H9 (cell line): ENCODE measurements at places on chromosomes 1 and 21.

GRCh38 chr1:34164771-34165391 is at the start of gene CSMD2:
Gene CSMD2 (minus strand): TSS chr1:34165230. CDS start chr1:34165097, 133 bp downstream.
- DNase-seq, result peak; percentile 68

DNA sequence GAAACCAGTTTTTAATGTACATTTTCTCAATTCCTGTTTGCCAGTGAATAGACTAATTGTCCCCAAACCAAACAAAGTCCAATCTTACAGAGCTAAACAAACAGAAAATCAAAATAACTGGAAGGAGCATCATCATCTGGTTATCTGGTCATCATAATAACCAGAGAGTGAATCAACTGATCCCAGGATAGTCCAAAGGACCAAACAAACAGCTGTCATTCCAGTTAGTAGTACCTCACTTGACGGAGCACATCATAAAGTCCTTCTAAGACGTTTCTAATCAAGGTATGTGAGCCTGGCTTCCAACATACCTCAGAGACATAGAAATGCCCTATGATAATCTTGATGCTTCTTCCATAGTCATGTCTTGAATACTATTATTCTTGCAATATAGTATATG is 240.5 kb downstream of the LTN1 start:
- DNase-seq, result no peak

DNA sequence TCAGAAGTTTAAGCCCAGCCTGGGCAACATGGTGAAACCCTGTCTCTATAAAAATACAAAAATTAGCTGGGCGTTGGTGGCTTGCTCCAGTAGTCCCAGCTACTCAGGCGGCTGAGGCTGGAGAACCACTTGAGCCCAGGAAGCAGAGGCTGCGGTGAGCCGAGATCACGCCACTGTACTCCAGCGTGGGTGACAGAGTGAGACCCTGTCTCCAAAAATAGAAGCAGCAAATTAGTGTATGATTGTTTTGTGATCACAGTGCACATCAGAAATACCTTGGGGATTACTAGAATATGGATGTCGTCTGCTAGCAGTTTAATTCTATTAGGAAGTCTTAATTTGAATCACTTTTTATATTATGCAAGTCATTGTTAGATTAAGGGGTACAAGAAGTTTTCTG is 59.0 kb downstream of the ZBTB17 start:
- no peak for DNase-seq

DNA sequence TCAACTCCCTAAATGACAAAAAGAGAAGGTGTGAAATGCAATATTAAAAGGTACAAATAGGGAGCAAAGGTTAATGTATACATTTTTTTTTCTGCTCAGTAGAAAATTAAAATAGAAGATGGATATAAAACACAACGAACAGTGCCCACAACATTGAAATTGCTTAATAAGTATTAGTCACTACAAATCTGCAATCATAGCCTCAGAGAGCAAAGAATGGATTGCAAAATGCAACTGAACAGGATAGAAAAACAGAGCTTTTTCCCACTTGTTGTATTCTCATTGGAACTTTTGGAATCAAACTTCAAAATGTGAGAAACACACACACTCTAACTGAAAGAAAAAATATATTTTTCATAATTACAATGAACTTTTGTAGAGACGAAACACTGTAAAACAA is 552.2 kb upstream of the NCAM2 start:
- no peak for DNase-seq

GRCh38 chr1:212651977-212652376 is 43.4 kb downstream of the ATF3 start:
- DNase-seq, result no peak

DNA sequence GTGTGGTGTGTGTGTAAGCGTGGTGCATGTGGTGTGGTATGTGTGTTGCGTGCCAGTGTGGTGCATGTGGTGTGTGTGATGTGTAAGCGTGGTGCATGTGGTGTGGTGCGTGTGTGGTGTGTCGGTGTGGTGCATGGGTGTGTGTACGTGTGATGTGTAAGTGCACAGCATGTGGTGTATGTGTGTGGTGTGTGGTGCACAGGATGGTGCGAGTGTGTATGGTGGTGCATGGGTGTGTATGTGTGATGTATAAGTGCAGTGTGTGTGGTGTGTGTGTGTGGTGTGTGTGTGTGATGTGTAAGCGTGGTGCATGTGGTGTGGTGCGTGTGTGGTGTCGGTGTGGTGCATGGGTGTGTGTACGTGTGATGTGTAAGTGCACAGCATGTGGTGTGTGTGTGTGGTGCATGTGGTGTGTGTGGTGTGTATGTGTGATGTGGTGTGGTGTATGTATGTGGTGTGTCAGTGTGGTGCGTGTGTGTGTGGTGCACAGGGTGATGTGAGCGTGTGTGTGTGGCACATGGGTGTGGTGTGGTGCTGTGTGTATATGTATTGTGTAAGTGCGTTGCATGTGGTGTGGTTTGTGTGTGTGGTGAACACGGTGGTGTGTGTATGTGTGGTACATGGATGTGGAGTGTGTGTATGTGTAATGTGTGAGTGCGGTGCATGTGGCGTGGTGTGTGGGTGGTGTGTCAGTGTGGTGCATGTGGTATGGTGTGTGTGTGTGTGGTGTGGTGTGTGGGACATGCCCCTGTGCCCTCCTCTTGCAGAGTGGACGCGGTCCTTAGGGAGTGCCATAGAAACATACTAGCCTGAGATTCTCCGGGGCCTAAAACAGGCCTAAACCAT is 1.1 kb upstream of the C2CD2 start:
- DNase-seq, result no peak

- peak; percentile 70 for DNase-seq
These were observed 519 bp downstream of the ZNF496 start for GRCh38 chr1:247331172-247331524.

DNA sequence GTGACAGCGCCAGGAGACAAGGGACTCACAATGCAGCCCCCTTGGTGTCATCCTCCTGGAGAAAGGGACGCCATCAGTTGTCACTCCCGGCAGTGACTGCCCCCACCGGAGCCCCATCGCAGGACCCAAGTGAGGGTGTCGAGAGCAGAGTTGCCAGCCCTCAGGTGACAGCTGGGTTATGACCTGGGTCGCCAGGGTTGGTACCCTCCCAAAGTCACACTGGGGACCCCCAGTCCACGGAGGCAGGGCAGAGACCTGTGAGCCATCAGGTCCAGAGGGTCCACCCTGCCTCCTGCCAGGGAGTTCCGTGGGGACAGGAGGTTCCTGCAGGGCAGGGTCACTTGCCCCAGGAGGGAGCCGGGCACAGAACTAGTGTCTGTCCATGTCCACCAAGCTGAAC is 78.2 kb upstream of the IFFO2 start:
- no peak for DNase-seq

DNA sequence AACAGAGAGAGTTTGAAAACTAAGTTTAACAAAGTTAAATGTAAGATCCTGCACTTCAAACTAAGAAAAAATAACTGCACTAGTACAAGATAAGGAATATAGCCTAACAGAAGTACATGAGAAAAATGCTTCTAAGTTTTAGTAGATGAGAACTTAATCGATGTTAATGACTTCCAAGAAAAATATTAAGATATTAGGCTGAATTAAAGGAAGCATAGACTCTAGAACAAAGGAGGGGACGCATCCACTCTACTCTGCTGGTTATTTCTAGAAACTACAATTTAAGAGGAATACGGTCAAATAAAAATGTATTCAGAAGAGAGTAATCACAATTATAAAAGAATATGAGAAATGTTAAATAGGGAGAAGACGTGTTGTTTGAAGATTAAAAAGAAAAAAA is 46.3 kb upstream of the SLC16A1 start:
- no peak for DNase-seq

DNA sequence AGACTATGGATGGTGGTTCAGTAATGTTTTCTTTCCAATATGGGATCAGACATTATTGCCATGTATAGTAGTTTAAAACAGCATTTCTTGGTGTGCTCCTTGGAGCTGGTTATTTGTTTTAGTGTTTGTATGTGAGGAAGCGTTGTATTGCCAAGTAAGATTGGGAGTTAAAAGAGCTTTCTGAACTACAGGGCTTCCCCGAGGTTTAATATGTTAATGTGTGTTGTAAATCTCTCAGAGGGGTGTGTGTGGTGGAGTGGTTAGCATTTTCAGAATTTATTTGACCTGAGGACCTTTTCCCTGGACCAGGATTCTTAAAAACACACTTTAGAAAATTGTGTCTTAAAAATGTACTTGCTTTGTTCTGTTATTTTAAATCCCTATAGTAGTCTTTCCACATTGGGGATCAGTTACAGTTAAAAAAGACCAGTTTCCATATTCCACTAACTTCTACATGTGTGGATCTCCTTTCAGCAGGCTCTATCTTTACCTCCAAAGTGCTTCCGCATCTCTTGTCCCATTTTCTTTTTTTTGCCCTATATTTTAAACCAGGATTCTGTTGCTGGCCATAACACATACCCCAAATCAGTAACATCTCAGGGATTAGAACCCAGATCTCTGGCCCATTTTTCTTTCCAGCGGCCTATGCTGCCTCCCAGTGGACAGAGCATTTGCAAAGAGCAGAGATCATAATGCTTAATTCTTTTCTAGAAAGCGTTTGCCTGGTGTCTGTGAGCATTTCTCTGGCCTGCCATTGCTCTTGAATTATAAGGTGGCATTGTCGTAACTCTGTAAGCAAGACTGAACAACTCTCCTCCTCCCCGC is 58.6 kb downstream of the PBX1 start:
- peak; percentile 62 for DNase-seq

- DNase-seq, result no peak
These were observed 26.6 kb downstream of the SRSF11 start for GRCh38 chr1:70247768-70248167.

DNA sequence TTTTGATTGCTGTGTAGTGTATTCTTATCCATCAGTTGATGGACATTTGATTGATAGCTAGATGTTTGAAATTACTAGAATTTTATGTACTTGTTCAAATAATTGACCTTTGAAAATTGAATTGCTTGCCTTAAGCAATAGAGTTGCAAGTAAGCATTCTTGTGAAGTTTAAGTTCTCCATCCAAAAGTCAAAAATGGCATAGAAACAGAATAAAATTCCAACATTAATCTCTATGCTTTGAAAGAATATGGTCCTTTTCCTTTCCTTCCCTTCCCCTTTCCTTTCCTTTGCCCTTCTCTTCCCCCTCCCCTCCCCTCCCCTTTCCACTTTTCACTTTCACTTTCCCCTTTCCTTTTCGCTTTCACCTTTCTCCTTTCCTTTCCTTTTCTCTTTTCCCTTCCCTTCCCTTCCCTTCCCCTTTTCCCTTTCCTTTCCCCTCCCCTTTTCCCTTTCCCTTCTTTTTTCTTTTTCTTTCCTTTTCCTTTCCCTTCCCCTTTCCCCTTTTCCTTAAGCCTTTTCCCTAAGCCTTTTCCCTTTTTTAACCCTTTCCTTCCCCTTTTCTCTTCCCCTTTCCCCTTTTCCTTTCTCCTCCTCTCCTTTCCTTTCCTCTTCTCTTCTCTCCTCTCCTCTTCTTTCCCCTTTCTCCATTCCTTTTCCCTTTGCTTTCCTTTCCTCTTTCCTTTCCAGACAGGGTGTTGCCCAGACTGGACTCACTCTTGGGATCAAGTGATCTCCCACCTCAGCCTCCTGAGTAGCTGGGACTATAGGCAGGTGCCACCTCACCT is 67.4 kb downstream of the SASS6 start:
- DNase-seq, result no peak

GRCh38 chr1:15426492-15427279 is 11.6 kb upstream of the CTRC start:
- DNase-seq, result no peak

- no peak for DNase-seq
These were observed 319.2 kb upstream of the SPAG17 start for GRCh38 chr1:118504221-118504644.

GRCh38 chr1:21625390-21626190 is 43.6 kb downstream of the RAP1GAP start:
- DNase-seq, result no peak

- no peak for DNase-seq
These were observed 8.3 kb downstream of the SESN2 start for GRCh38 chr1:28267633-28268032.

DNA sequence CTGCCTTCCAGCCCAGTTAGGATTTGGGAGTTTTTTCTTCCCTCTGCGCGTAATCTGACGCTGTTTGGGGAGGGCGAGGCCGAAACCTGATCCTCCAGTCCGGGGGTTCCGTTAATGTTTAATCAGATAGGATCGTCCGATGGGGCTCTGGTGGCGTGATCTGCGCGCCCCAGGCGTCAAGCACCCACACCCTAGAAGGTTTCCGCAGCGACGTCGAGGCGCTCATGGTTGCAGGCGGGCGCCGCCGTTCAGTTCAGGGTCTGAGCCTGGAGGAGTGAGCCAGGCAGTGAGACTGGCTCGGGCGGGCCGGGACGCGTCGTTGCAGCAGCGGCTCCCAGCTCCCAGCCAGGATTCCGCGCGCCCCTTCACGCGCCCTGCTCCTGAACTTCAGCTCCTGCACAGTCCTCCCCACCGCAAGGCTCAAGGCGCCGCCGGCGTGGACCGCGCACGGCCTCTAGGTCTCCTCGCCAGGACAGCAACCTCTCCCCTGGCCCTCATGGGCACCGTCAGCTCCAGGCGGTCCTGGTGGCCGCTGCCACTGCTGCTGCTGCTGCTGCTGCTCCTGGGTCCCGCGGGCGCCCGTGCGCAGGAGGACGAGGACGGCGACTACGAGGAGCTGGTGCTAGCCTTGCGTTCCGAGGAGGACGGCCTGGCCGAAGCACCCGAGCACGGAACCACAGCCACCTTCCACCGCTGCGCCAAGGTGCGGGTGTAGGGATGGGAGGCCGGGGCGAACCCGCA is at the start of gene PCSK9:
Gene PCSK9, plus strand, starts transcription at position 207 of the 741 bp plus-strand sequence. Its CDS starts 290 bp downstream, at position 497.
- peak; percentile 85 for DNase-seq

- DNase-seq, result no peak
These were observed 5.7 kb upstream of the ZNF683 start for GRCh38 chr1:26378088-26378878.

DNA sequence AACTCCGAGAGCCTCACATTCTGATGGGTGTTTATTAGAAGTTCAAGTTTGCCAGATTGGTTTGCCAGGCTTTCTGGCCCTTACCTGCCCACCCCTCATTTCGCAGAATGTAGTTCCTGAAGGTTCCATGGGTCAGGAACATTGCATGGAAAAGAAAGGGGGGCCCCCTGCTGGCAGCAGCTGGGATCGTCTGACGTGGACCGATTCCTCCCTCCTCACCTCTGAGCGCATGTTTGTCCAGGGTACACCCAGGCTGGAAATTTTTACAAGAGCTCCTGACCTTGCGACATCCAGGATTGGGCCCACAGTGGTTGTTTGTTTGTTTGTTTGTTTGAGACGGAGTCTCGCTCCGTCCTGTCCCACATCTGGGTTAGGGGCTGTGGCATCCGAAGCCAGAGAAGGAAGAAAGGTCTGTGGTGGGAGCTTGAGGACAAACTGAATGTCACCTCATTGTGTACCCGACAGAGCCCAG is 126.0 kb upstream of the TMEM51 start:
- DNase-seq, result peak; percentile 72
